ENCODE measurements at places on chromosomes 7 and 10. TPM values are rescaled to one million over a fixed set of nuclear protein-coding genes. Genes with fewer than 3 reads are reported as not detected.

- no peak for DNase-seq
These were observed 11.1 kb downstream of the H2BK1 start for GRCh38 chr7:151198945-151199848.

GRCh38 chr7:133022661-133023060, 59.2 kb downstream of the CHCHD3 start:
- DNase-seq, result no peak

GRCh38 chr7:12553416-12553815, 17.1 kb upstream of the SCIN start:
- DNase-seq, result no peak

GRCh38 chr7:3408814-3409595, 108.0 kb downstream of the SDK1 start:
- no peak for DNase-seq

DNA sequence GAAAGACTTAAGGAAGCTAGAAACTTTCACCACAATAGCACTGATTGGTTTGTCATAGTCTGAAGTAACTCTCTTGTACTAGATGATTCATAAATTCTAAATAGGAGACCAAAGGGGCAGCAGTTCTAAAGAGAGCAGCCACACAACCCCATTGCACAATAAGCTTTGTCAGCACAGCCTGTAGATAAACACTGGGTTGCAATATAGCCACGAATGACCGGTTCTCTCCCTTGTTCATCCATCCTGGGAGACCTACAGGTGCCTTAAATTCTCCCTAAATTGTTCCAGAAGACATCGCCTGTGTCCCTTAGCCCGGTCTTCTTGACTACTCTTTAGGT, 167.0 kb downstream of the SNX13 start:
- DNase-seq, result no peak

DNA sequence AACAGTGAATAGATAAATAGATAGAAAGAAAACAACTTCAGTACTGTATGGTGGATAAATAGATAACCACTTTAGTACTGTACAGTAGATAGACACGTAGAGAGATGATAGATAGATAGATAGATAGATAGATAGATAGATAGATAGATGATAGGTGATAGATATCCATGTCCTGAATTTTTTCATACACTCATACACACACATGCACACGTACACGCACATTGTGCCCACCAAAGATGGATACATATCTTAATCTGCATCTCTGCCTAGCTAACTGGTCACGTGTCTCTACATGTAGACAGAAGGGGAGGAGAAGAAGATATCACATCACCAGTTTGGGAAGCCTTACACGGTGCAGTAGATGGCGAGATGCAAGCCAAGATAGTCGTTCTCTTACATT, 99.2 kb downstream of the ARID5B start:
- DNase-seq, result no peak

- no peak for DNase-seq
These were observed 131.9 kb downstream of the SDK1 start for GRCh38 chr7:3432911-3433310.

- DNase-seq, result no peak
These were observed 251.5 kb downstream of the LRMDA start for GRCh38 chr10:75682649-75683557.

GRCh38 chr7:35596061-35596460, 98.9 kb downstream of the HERPUD2 start:
- no peak for DNase-seq

- DNase-seq, result no peak
These were observed 166.8 kb upstream of the HABP2 start for GRCh38 chr10:113386005-113386404.

GRCh38 chr7:87140271-87140748, 11.9 kb upstream of the DMTF1 start:
- DNase-seq, result no peak

DNA sequence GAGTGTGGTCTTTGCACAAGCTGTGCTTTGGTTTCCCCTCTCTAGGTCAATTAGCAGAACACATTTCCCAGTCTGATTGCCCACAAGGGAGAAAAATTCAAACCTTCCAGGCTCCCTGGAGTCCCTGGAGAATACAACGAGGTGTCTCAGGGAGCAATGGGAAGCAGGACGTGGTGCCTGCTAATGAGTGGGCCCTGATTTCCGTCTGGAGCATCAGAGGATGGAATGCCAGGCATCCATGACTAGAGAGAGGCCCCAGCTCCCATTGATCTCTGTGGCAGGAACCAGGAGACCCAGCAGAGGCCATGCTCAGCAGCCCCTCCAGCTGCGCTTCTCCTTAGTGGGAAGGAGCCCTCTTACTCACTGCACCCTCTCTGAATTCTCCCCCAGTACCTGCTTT, 33.2 kb upstream of the TLX1 start:
- no peak for DNase-seq

DNA sequence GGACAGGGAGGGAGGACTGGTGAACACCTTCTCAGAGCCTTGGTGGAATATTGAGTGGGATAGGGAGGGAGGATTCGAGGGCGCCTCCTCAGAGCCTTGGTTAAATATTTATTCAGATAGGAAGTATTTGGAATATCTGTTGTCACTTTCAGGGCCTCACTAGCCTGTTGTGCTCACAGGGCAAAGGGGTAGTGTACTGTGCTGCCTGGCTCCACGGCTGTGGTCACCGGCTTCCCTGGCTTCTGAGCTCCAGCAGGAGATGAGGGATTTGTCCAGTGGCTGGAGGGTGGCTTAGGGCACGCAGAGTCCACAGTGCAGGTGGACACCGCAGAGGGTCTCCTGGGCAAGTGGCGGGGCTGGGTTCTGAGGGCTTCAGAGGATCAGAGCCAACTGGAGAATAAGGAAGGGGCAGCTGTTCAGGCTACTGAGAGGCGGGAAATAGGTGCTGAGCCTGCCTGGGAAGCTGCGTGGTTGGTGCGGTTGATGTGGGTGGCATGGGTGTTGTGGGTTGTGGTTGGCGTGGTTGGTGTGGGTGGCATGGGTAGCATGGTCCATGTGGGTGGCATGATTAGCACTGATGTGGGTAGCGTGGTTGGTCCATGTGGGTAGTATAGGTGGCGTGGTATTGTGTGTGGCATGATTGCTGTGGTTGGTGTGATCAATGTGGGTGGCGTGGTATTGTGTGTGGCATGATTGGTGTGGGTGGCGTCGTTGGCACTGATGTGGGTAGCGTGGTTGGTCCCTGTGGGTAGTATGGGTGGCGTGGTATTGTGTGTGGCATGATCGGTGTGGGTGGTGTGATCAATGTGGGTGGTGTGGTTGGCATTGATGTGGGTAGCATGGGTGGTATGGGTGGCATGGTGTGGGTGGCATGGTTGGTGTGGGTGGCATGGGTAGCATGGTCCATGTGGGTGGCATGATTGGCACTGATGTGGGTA, 16.7 kb downstream of the INPP5A start:
- DNase-seq, result no peak

DNA sequence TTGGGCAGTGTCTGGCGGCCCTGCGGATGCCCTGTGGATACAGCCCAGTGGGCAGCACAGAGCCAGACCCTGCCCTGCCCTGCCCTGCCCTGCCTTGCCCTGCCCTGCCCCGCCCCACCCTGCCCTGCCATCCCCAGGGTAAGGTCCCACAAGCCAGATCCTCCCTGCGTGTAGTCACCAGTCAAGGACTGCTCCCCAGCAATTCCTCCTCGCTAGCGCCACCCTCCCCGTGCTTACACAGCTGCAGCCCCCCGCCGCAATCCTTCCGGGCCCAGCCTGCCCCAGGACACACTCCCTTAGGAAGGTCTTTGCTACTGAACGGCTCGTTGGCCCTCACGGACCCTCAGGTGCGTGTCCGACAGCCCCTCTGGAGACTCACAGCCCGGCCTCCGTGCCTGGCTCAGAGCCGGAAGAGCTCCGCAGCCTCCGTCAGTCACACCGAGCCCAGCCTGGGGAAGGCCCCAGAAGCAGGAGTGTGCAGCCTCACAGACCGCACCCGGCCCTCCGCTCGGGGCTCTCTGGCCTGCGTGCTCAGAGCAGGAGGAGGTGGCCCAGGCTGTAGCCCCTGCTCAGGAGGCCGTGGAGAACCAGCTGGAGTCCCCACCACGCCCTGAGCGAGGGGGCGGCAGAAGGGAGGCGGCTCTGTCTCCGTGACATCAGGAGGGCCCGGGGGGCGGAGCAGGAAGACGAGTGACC, 68.3 kb downstream of the PWWP2B start:
- DNase-seq, result no peak

- no peak for DNase-seq
These were observed 117.1 kb downstream of the ANKRD26 start for GRCh38 chr10:26983156-26983555.

Gene ABCF2
- 25.3 TPM for total RNA-seq

Gene VWDE
- 2.9 TPM for total RNA-seq

Gene OR2A5
- total RNA-seq, result not detected

Gene CALML3
- total RNA-seq, result 50.6 TPM

Gene SLC13A1
- total RNA-seq, result not detected

Gene FAM241B
- 0.98 TPM for total RNA-seq

Gene ADARB2
- total RNA-seq, result 3.4 TPM

Gene CTAGE4
- total RNA-seq, result 6.6 TPM

Gene SPDYE11
- not detected for total RNA-seq

Gene PPP1R9A
- 1.5 TPM for total RNA-seq

Gene APBB1IP
- total RNA-seq, result 7.4 TPM

Gene PRR15
- not detected for total RNA-seq

Gene CYP26C1
- total RNA-seq, result not detected

Gene MUC12
- 2.7 TPM for total RNA-seq

Data from vagina (tissue), 2 donors.